ENCODE measurements at places on chromosomes 16 and 17.

DNA sequence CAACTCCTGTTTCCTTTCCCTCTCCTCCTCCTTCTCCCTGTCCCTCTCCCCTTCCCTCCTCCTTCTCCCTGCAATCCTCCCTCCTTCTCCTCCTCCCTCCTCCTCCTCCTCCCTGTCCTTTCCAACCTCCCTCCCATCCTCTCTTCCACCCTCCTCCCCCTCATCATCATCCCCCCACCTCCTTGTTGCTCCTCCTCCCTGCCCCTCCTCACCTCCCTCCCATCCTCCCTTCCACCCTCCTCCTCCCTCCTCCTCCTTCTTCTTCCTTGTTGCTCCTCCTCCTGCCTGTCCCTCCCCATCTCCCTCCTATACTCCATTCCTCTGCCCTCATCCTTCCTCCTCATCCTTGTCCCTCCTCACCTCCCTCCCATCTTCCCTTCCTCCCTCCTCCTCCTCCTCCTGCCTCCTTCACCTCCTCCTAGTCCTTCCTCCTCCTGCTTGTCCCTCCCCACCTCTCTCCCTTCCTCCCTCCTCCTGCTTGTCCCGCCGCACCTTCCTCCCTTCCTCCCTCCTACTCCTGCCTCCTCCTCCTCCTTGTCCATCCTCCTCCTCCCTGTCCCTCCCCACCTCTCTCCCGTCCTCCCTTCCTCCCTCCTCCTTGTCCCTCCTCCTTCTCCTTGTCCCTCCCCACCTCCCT, 222.5 kb downstream of the IRF8 start:
- no peak for DNase-seq

DNA sequence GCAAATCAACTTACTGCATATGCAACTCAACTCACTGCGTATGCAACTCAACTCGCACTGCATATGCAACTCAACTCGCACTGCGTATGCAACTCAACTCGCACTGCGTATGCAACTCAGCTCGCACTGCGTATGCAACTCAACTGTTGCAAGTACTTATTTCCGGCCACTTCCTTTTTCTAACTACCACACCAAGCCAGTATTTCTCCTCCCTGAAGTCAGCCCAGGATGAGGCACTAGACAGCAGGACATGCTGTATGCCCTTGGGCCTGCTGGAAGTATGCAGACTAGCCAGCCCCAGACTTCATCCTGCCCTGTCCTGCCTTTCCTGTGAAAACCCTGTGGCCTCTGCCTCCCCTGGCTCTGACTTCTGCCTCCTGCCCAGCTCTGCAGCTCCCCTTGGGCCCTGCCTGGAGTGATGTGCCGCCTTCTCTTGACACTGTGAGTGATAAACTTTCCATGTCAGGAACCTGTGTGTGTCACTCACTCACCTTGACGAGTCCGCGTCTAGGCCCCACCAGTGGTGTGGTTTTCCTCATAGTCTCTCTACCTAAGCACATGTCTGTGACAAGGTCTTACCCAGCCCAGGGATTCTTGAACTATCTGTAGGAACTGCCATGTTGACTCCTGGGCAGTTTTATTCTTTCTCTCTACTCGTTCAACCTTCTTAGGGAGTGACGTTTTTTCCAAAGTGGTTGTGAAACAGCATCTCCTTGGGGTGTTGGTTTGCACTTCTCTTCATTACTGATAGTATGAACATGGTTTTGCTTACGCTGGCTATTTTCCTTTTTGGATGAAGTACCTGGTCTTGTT, 16.4 kb downstream of the ZNF778 start:
- DNase-seq, result no peak

- no peak for DNase-seq
Measured at GRCh38 chr17:75763269-75763607, 1.8 kb downstream of the GALK1 start.

- no peak for DNase-seq
Measured at GRCh38 chr16:35208001-35208935, 1748.9 kb downstream of the TP53TG3F start.

GRCh38 chr17:41551365-41551764, 20.5 kb downstream of the KRT9 start:
- no peak for DNase-seq

DNA sequence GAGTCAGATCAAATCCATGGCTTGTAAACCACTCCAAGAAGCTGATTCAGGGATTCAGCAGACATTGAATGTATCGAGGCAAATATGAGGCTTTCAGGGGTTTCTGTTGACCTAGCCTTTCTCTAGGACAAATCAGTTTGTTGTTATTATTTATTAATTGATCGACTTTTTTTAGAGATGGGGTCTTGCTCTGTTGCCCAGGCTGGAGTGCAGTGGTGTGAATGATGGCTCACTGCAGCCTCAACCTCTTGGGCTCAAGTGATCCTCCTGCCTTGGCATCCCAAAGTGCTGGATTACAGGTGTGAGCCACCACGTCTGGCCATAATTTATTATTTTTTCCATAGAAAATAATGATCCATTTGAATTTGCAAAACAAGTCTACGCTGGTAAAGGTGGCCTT, 27.0 kb downstream of the LAT start:
- DNase-seq, result no peak

- DNase-seq, result no peak
Measured at GRCh38 chr17:1727258-1727789, 2.8 kb downstream of the WDR81 start.

DNA sequence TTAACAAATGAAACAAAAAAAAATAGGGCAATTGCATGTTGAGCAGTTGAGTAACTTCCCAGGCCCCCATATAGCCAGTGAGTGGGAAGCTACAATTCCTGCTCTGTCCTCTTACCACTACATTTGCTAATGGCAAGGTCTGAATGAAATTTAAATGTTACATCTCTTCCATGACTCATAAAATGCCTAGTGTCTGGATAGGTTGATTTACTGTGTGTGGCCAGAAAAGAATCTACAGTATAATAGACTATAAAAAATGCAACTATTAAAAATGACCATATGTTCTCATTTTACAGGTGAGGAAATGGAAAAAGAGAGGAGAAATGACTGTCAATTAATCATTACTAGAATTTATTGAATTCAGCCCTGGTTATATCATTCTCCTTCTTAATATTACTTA, 1199.3 kb downstream of the CDH11 start:
- DNase-seq, result no peak

DNA sequence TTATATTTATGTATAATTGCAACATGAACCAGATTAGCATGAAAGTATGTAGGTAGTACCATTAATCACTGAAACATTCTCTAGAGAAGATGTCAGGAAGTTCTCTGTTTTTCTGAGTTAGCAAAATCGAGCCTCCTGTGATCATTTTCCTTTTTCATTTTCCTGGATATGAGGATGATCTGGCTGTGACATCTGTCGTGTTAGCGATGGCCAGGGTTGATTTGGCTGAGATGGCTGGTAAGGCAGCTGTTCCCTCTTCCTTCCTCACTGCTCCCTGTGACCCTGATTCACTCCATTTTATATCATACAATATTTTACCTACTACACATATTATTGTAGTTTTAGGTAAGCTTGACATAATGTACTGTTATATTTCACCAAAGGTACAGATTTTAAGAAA, 10.3 kb downstream of the CNTNAP4 start:
- no peak for DNase-seq

DNA sequence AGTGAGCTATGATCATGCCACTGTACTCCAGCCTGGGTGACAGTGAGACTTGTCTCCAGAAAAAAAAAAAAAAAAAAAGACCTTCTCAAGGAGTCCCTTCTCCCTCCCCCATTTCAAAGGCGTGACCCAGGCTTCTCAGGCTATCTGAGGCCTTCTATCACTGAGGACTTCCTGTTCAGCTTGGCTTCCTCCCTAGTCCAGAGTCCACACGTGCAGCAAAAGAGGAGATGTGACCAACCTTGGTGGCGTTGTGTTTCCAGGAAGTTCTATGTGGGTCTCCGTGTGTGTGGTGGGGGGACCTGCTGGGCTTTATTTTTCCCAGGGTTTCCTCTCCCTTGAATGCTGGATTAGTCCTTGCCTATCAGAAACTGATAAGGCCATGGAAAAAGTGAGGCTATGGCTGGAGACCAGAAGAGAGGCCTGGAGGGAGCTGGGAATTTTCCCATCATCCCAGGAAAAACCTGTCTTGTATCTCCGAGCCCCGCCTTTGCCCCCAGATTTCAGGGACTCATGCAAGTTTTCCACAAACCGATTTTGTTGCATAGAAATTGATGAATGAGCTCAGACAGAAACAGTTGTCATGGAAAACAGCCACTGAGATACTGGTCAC, 148.1 kb downstream of the SALL1 start:
- DNase-seq, result no peak

DNA sequence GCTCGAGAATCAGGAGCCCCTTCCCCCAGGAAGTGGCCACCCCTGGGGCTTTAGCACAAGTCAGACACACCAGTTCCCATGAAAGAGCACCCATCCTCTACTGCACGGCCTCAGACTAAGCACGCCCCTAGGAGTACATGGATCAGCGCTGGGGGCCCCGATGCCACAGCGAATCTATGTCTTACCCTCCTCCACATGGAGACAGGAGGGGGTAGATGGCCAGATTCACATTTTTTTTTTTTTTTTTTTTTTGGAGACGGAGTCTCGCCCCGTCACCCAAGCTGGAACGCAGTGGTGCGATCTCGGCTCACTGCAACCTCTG, 3.2 kb upstream of the EXOSC6 start:
- no peak for DNase-seq

DNA sequence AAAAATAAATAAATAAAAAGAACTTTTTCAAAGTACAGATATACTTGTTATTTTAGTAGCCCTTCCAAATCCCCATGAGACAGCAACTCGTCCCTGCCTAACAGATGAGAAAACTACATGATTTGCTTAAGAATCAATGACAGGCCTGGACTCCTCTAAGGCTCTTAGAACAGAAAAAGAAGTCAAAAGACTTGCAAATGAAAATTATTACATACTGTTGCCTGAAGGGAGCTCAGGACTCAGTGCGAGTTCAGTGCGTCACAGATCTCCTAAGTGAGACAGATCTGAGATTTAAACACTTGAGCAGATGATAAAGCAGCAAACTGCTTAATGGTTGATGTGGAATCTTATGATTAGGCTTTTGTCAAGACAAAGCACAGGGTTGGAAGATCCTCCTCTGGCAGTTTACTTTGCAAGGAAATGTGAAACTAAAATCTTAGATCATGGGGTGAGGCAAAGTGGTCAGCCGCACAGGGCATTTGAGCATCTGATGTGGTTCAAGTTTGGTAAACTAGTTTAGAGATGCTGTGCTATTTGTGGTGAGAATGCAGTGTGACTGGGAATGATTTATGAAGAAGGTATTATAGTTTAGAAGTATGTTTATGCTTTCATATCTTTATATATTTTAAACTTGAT, 138.1 kb downstream of the TRIM37 start:
- DNase-seq, result no peak

DNA sequence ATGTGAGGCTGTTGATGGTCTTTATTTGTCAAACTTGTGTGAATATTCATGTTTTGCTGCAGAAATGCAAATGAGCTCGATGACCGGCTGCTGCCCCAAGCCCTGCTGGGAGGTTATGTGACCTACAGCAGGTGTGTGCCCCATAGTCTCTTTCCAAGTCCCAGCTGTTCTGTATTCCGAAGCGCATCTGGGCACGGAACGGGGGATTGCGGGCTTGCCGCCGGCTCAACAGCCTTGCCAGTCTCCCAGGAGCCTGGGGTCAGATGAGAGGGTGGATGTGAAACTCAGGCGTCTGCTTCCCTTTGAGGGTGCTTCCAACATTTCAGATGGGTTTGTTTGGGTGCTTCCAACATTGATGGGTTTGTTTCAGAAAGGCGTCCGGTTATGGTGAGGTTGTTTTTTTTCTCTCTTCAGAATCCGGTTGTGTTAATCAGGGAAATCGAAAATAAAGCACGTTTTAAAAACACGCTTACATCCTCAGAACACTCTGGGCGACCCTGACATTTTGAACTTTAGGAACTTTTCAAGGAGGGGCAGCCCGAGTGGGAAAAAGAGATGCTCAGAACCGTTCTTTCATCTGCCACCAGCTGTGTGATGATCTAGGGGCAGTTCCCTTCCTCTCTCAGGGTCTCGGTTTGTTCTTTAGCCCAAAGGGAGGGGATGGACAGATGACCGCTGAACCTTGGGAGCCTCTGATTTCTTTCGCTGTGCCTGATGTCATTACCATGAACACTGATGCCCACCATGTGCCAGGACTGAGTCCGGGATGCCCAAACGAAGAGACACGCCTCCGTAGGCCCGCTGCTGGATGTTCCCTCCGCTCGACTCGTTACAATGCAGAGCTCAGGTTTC, 47.8 kb upstream of the AMZ2 start:
- no peak for DNase-seq

DNA sequence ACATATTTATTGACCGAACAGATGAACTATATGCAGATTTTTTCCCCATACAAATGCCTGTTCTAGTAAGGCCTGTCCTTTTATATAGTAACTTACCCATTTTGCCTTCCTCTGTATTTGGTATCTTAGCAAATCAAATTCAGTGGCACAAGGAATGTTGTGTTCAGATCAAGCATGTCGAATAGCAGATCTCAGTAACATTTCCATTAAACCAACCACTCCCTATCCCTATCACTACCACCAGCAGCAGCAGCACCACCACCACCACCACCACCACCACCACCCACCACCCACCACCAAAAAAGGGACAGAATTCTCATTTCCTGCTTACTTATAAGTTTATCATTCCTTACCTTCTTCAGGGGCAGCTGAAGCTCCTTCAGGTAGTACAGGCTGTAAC, 94.7 kb downstream of the TRIM37 start:
- DNase-seq, result no peak

GRCh38 chr16:21116148-21116693, 34.4 kb downstream of the DNAH3 start:
- DNase-seq, result no peak

DNA sequence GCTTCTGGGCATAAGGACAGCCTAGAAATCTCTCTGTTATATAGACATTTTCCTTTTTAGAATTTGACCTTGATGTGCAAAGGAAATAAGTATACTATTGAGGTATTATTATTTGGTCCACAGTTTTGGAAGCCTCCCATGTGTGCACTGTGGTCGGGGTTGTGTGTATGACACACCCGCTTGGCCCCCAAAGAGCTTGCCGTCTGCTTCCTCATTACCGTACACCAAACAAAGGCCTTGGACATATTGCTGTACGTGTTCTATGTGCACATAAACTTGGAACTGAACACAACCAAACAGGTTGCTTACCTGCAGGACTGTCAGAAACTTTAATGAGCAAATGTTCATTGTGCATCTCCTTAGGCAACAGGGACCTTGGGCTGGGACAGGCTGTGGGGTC, 38.2 kb downstream of the METRNL start:
- no peak for DNase-seq

GRCh38 chr16:49608779-49609178, 235.2 kb downstream of the C16orf78 start:
- no peak for DNase-seq

DNA sequence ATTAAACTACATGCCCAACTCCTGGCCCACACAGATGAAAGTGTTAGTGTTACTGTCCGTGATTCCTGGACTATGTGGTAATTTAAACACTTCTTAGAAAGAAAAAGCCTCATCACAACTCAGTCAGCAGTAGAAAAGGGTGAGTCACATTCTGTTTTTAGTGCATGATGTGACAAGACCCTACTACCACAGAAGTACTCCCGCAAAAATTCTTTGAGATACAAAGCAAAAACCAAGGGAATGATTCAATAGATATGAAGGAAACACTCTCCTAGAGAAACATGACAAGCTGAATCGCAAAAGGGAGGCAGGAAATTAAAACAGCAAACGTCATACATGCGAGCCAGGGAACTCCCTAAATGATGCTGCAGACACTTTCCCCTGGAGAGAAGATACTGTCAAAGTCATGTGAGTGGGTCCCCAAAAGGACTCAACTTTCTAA, 14.4 kb downstream of the SNN start:
- no peak for DNase-seq

- no peak for DNase-seq
Measured at GRCh38 chr17:72985882-72986720, 106.4 kb downstream of the SLC39A11 start.

- no peak for DNase-seq
Measured at GRCh38 chr16:2296661-2297505, 29.0 kb upstream of the RNPS1 start.

Data from epithelial cell of proximal tubule (primary cell).